ENCODE measurements at places on chromosomes 12 and 14. TPM values are rescaled to one million over a fixed set of nuclear protein-coding genes. Genes with fewer than 3 reads are reported as not detected.

DNA sequence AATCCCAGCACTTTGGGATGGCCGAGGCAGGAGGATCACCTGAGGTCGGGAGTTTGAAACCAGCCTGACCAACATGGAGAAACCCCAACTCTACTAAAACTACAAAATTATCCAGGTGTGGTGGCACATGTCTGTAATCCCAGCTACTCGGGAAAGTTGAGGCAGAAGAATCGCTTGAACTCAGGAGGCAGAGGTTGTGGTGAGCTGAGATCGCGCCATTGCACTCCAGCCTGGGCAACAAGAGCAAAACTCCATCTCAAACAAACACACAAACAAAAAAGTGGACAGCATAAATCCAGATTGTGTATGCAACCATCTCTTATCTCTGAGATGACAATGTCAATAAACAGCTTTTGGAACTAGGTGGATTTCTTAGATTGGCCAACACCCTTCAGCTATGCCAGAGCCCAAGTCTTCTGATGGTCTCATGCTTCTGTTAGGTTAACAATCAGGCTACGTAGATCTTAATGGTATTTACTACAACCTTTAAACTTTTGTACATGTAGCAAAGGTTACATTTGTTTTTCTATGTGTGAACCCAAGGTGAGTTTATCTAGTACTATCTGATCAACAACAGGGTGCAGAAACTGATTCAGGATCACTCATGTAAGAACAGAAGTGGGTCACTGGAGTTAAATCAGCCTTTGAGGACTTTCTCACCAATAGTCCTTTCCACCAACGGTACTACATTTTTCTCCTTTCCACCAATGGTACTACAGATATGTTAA lies 73.7 kb downstream of the DUSP16 start:
- no peak for DNase-seq

GRCh38 chr12:109645194-109645593 lies 68.4 kb upstream of the FAM222A start:
- DNase-seq: no peak

The SLCO1B1 gene
- total RNA-seq: 0.36 TPM

DNA sequence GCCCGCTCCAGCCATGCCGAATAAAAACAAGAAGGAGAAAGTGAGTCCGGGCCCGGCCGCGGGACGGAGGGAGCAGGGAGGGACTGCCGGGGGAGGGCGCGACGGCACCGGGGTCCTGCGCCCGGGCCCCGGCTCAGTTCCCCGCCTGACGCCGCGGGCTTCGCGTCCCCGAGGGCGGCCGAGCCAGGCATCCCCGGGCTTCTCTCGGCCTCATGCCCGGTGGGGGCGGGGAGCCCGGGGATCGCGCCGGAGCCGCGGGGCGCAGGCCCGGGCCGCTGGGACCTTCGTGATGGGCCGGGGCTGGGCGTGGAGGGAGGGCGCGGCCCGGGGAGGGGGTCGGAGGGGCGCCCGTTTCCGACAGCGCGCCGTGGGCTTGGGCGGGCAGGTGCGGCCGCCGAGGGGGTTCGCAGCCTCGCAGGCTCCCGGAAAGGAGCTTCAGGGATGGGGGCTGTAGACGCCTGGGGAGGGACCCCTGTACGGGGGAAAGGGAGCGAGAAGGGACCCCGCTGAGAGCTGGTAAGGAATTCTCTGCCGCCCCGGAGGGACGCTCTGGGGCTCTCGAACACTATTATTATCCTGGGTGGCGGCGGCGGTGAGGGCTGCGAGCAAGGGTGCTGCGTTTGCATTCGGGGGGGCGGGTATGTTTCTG lies 496 bp downstream of the PPP2R5C start:
- peak; percentile 9 for DNase-seq

GRCh38 chr14:57139173-57139572 lies 129.5 kb downstream of the EXOC5 start:
- no peak for DNase-seq

DNA sequence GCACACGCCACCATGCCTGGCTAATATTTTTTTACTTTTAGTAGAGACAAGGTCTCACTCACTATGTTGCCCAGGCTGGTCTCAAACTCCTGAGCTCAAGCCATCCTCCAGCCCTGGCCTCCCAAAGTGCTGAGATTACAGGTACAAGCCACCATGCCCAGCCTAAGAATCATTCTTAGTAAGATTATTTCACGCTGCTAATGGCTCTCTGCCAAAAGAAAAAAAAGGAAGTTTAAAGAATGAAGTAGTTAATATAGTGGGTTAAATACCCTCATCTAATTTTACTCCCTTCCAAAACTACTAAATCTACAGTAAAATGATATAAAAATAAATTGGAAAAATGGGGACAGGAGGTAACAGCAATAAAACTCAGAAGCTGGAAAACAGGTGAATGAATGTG lies 2.6 kb downstream of the ETFRF1 start:
- DNase-seq: no peak

The P2RX2 gene
- not detected for total RNA-seq

GRCh38 chr14:21302013-21302835 lies 22.3 kb downstream of the RPGRIP1 start:
- DNase-seq: no peak

DNA sequence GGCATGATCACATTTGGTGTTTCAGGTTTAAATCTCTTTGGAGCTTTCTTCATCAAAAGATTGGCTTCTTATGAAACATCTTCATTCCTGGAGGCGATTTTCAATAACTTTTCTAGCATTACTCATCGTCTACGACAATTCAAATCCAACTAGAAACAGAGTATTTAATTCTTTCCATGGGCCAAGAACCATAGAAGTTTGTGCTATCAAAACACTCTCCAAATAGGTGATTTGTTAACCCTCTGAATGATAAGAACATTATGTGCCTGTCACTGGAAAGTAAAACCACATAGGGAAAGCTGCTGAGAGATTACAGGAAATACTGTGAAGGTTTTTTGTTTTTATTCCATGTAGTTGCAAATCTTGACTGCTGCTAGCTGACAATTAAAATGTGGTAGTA lies 6.9 kb upstream of the DCN start:
- DNase-seq: no peak

- peak; percentile 80 for DNase-seq
These were observed 145.6 kb upstream of the NAV3 start for GRCh38 chr12:77685112-77685511.

The APOF gene
- not detected for total RNA-seq

The WIF1 gene
- total RNA-seq: not detected

DNA sequence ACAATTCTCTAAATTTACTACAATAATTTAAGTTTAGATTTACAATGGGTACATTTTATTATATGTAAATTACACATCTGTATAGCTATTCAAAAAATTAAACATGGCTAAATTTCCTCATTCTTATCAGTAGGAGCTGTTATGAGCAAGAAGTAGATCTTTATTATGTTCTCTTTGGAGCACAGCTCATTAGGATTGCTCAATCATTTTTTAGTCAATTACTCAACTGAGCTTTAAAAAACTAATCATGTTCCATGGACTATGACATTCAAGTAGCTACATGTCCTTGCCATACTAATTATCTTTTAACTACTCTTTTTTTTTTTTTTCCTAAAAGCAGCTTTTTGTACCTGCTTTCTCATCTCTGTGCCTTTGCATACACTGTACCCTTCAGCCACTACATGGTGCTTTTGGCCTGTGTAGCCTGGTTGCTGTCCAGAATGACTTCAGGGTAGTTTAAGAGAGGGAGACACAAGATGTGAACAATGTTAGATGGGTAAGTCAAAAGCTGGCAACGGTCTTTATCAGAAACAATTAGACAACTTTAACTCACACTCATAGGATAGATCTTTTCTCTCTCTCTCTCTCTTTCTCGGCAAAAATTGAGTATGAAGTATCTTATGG lies 69.0 kb downstream of the SSPN start:
- DNase-seq: no peak

The TBX3 gene
- total RNA-seq: 15.6 TPM

DNA sequence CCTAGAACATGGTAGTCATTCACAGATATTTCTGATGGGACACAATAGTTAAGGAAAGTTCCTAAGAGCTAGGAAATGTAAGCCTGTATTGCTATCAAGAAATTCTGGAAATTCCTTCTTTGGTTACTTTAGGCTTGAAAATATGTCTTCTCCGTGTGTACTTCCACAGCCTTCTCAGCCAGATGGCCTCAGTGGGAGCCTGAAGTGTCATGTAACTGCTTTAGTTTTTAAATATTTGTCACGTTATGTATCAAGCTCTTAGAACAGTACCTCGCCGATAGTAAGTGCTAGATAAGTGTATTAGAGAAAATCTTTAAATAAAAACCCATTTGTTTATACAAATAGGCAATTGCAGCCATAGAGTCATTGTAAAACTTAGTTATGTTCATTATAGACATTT lies 95.6 kb downstream of the DERA start:
- DNase-seq: no peak

The INHBE gene
- 0.41 TPM for total RNA-seq

DNA sequence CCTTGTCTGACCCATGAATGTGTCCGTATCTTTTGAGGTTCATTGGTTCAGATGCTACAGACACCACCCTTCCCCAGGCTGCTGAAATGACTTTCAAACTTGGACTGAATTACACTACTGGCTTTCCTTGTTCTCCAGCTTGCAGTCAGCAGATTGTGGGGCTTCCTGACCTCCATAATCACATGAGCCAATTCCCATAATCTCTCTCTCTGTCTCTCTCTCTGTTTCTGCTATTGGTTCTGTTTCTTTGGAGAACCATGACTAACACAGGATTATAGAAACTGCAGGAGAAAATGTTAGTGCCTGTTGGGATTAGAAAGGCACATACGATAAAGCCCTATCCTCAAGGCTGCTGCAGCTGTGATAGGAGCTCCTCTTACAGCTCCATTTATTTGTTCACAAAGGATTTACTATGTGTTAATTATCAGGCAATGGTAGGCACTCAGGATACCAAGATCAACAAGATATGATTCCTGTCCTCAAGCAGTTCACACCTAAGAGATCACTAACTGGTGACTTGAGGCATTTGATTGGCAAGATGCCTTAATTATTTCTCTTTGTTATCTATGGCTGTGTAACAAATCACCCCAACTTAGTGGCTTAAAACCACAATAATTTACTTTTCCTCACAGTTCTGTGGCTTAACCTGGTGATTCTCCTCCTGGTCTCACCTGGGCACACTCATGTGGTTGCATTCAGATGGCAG lies 10.2 kb upstream of the NYNRIN start:
- DNase-seq: no peak

DNA sequence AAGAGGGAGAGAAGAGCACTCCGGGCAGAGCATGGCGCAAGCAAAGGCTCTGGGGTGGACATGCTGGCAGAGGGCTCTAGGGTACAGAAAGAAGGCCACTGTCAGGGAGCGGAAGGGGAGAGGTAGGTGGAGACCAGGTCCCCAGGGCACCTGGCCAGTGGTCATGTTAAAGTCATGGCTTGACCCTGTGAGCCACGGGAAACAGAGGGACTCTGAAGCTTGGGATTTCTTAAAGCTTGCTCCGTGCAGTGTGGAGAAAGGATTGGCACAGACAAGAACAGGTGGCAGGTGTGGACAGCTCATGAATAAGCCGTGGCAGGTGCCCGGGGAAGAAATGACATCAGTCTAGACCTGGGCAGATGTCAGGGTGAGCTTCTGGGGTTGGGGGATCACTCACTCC lies 413.8 kb downstream of the BCL11B start:
- no peak for DNase-seq

The CRIP1 gene
- 791 TPM for total RNA-seq

DNA sequence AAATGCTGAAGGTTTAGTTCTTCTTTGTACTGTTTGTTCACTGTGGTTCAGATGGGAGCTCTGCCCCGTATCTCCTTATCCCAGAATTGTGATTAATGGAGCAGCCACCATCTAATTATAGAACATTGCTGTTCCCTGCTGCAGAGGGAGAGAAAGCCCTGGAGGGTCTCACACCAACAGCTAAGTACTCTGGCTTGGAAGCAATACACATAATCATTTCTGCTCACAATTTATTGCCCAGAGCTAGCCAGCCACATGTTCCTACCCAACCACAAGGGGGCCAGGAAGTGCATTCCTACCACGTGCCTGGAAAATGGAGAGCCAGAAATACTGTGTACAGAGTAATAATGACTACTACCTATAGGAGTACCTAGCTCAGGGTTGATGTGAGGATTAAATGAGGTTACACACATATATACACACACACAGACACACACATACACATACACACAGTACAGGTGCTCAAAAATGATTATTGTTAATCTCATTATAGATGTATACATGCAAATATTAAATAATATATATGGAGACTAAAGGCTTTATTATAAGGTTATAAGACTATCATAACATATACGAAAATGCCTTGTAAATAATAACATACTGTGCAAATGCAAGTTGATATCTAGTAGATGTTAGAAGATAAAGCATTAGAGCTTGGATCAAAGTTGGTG lies 22.3 kb downstream of the MSRB3 start:
- peak; percentile 68 for DNase-seq

DNA sequence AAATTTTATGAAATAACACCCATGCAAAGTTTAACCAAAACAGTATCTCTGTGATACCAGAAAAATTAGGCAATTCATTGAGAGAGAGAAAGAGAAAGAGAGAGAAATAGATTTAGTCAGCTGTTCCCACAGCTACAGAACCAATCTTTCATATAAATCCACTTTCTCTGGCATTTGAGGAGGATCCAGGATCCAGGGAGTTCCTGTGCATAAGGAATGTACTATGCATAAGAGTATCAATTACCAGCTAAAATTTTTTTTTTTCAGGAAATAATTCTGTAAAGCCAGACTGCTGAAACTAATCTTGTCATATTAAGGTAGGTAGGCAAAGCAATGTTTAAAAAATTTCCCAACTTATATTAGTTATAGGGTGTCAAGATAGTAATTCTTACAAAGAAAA lies 133.7 kb downstream of the FLRT2 start:
- DNase-seq: no peak

The FNTB gene
- 8.9 TPM for total RNA-seq

The SLC7A7 gene
- total RNA-seq: 13.6 TPM

DNA sequence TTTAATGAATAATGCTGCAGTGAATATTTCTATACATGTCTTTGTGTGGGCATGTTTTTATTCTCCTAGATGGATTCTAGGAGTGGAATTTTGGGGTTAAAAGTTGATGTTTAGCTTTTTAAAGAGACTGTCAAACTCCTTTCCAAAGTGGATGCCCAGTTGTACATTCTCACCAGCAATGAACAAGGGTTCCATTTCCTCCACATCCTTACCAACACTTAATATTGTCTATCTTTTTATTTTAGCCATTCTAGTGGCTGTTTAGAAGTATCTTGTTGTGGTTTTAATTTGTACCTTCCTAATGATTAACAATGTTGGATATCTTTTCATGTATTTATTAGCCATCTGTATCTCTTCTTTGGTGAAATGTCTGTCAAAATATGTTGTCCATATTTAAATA lies 109.8 kb downstream of the SMOC1 start:
- DNase-seq: no peak

- no peak for DNase-seq
These were observed 502.5 kb downstream of the VRK1 start for GRCh38 chr14:97299661-97300060.

The HOXC9 gene
- total RNA-seq: 0.76 TPM

GRCh38 chr14:72599579-72600470 lies 294.1 kb downstream of the DPF3 start:
- DNase-seq: no peak
